CD4-positive, alpha-beta memory T cell (primary cell): ENCODE measurements at places on chromosomes 16 and 17. TPM values are rescaled to one million over a fixed set of nuclear protein-coding genes. Genes with fewer than 3 reads are reported as not detected.

HID1 gene
- 19.5 TPM for total RNA-seq

MPHOSPH6 gene
- 22.8 TPM for total RNA-seq

CLDN7 gene
- 0.39 TPM for total RNA-seq

HS3ST3B1 gene
- 38.8 TPM for total RNA-seq

CDH13 gene
- not detected for total RNA-seq

ADAD2 gene
- not detected for total RNA-seq

HOXB6 gene
- not detected for total RNA-seq

PNMT gene
- total RNA-seq, result 0.55 TPM

DNA sequence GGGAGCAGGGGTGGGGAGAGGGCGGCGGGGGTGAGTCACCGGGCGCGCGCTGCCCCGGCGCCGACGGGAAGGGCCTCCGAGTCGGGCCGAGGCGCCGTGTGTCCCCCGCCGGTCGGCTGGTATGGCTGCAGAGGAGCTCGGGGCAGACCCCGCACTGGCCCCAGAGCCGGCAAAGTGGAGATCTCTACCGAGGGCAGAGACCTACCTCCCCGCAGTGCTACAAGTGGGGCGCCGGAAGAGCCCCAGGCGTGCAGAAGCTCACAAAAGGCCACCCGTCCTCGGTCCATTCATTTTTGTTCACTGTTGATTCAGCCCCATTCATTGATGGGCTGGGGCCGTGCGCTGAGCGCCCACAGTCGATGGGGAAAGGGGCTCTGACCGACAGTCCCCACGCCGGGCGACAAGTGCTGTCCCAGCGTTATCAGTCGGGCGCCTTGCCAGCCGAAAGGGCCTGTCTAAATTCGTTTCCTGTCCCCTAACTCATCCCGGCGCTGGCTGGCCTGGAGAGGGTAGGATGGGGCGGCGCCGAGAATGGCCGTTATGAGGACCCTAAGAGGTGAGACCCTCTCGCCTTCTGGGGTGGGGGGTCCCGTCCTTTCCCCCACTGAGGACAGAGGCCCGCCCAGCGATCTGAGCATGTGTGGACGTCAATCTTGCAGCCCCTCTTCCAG lies 709 bp upstream of the ENO3 start:
- H3K4me1 ChIP-seq, result peaks cover 30% of the 10 kb centered on the region
- peak; percentile 35 for DNase-seq
- no peaks in the 10 kb centered on the region for H3K27me3 ChIP-seq
- no peak overlapping the region for H3K4me3 ChIP-seq

GRCh38 chr17:10439816-10440215 lies 18.1 kb upstream of the MYH8 start:
- H3K4me3 ChIP-seq, result no peak overlapping the region
- no peaks in the 10 kb centered on the region for H3K36me3 ChIP-seq
- no peak overlapping the region for H3K27ac ChIP-seq
- H3K27me3 ChIP-seq, result no peaks in the 10 kb centered on the region

- no peaks in the 10 kb centered on the region for H3K36me3 ChIP-seq
- no peaks in the 10 kb centered on the region for H3K27me3 ChIP-seq
- H3K4me3 ChIP-seq, result no peak overlapping the region
- no peak overlapping the region for H3K27ac ChIP-seq
Measured at GRCh38 chr17:34383216-34383615, 20.2 kb upstream of the CCL1 start.

GRCh38 chr17:35183332-35183731 lies 10.9 kb downstream of the SLC35G3 start:
- no peaks in the 10 kb centered on the region for H3K36me3 ChIP-seq
- H3K27ac ChIP-seq, result no peak overlapping the region
- H3K27me3 ChIP-seq, result no peaks in the 10 kb centered on the region

GRCh38 chr17:76922967-76923366 lies 54.8 kb downstream of the MGAT5B start:
- DNase-seq, result no peak
- H3K27ac ChIP-seq, result no peak overlapping the region
- H3K27me3 ChIP-seq, result no peaks in the 10 kb centered on the region
- no peaks in the 10 kb centered on the region for H3K36me3 ChIP-seq
- H3K4me3 ChIP-seq, result no peak overlapping the region
- H3K4me1 ChIP-seq, result no peaks in the 10 kb centered on the region

DNA sequence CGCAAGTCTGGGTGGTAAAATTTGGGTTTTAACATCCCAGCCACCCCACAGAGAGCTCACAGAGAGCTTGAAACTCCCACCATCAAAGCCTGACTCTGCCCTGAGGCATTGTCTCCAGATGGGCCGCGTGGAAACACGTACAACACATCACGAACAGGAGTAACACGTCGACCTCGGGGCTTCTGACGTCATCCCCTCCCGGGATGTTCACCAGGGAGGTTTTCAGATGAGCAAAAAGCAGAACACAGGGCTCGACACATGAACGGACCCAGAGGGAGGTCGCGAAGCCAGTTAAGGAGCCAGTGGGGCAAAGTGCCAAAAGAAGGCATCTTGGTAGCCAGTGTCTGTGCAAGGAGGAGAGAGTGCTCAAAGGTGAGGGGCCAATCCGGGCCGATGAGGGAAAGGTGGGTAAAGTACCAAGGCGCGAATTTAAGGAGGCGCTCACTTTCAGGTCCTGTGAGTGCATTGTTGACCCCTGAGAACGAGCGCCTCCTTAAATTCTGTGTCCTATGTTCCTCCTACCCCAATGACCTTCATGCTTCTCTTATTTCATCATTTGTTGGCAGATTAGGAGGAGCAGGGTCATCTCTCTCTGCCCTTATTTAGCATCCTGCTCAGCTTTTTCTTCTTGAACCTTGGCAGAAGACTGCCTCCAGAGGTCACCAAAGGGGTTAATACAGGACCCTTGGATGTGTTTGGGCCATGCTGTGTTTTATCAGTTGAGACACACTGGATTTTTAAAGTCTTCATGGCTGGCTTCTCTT lies 5.6 kb downstream of the RCVRN start:
- H3K27me3 ChIP-seq, result no peaks in the 10 kb centered on the region
- H3K36me3 ChIP-seq, result no peaks in the 10 kb centered on the region
- DNase-seq, result no peak
- H3K4me3 ChIP-seq, result no peak overlapping the region

DNA sequence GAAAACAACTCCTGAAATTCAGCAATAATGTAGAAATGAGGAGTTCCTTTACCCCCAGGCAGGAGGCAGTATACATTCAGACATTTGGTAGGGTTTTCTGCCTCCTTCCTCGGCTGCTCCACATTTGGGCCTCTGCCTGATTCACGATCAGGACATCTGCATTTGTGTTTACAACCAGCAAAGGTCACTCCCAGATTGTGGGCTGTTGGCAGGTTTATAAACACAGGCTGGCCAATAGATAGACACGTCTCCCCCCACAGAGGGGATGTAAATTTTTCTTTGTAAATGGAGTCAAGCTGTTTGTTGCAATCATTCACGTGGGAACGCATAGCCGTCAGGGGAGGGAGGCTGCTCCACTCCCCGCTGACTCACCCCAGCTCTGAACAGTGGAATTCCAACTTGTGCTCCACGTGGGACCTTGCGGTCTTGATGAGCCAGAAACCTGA lies 252.1 kb upstream of the N4BP1 start:
- no peaks in the 10 kb centered on the region for H3K27me3 ChIP-seq

- peaks cover 6% of the 10 kb centered on the region for H3K27me3 ChIP-seq
- H3K4me1 ChIP-seq, result peaks cover 12% of the 10 kb centered on the region
- H3K36me3 ChIP-seq, result no peaks in the 10 kb centered on the region
- no peak for DNase-seq
- no peak overlapping the region for H3K27ac ChIP-seq
Measured at GRCh38 chr16:2858245-2859025, 465 bp upstream of the PRSS22 start.

GRCh38 chr16:80804526-80805383 lies at the start of gene CDYL2:
TSS of gene CDYL2 (minus strand) at chr16:80804598. CDS start at chr16:80804173, 425 bp downstream.
- peak within 1 kb of the TSS; percentile 51 for H3K4me3 ChIP-seq
- no peaks in the 10 kb centered on the region for H3K36me3 ChIP-seq
- H3K4me1 ChIP-seq, result peaks cover 31% of the 10 kb centered on the region

DNA sequence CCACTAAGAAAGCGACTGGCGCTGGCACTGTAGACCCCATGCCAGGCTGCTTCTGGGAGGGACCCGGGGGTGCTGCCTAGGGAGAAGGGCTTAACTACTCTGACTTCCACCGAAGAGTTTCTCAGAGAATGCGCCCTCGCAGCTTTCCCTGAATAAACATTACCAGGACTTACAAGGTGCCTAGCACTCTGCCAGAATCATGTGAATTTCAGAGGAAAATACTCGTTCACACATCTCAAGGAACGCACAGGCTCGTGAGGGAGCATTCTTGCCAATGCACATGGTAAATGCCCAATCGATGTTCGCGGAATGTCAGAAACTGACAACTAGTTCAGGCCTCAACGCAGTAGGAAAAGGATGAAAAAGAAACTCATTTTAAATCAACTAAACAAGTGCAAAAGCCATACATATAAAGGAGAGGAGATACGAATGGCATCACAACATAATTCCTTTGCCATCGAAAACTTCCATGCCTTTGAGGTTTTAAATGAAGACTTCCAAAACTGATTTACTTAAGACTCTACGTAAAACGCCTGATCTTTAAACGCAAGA lies 999 bp downstream of the CMC2 start:
- H3K27me3 ChIP-seq, result no peaks in the 10 kb centered on the region
- H3K36me3 ChIP-seq, result no peaks in the 10 kb centered on the region
- H3K4me3 ChIP-seq, result peak overlapping the region; percentile 85

- no peaks in the 10 kb centered on the region for H3K27me3 ChIP-seq
- H3K4me1 ChIP-seq, result peaks cover 46% of the 10 kb centered on the region
- no peaks in the 10 kb centered on the region for H3K36me3 ChIP-seq
- H3K27ac ChIP-seq, result no peak overlapping the region
Measured at GRCh38 chr16:12084436-12084835, 107.9 kb downstream of the SNX29 start.

- no peaks in the 10 kb centered on the region for H3K36me3 ChIP-seq
- no peaks in the 10 kb centered on the region for H3K27me3 ChIP-seq
- H3K27ac ChIP-seq, result no peak overlapping the region
- H3K4me1 ChIP-seq, result no peaks in the 10 kb centered on the region
- H3K4me3 ChIP-seq, result no peak overlapping the region
Measured at GRCh38 chr16:888901-889570, 81.7 kb downstream of the LMF1 start.

- no peak for DNase-seq
- no peaks in the 10 kb centered on the region for H3K27me3 ChIP-seq
- no peaks in the 10 kb centered on the region for H3K4me1 ChIP-seq
- H3K36me3 ChIP-seq, result peaks cover 40% of the 10 kb centered on the region
- H3K4me3 ChIP-seq, result no peak overlapping the region
Measured at GRCh38 chr16:50224286-50224685, 42.1 kb upstream of the ADCY7 start.

- H3K27ac ChIP-seq, result peak overlapping the region; percentile 70
- H3K4me3 ChIP-seq, result peak overlapping the region; percentile 46
- peaks cover 24% of the 10 kb centered on the region for H3K36me3 ChIP-seq
- no peaks in the 10 kb centered on the region for H3K27me3 ChIP-seq
Measured at GRCh38 chr16:1678500-1679098, 520 bp downstream of the JPT2 start.

DNA sequence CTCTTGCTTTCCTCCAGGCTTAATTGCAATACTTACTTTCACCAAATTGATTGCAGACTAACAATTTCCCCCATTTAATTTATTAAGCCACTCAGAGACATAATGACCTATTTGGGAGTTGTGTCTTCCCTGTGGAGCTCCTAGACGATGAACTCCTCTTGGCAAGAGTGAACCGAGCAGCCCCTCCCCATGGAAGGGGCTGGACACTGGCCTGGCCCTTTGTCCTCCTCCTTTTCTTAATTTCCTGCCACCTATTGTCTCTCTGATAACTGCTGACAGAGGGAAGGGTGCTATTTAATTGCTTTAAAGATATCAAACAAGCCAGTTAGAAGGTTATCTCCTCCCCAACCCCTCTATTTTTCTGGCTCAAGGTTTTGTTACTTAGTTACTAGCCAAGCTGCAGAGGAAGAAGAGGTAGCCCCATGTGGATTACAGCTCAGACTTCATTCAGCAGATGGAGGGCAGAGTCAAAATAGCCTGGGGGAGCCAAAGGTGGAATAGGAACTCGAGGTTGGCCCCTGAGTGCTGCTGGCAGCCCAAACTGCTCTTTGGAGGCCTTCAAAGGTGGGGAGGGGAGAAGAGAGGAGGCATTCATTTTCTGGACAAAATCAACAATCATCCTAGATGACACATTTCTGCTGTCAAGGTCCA lies 3.7 kb upstream of the SSTR2 start:
- H3K36me3 ChIP-seq, result no peaks in the 10 kb centered on the region
- H3K4me3 ChIP-seq, result no peak overlapping the region
- no peak overlapping the region for H3K27ac ChIP-seq
- H3K4me1 ChIP-seq, result peaks cover 16% of the 10 kb centered on the region
- no peak for DNase-seq
- peaks cover 30% of the 10 kb centered on the region for H3K27me3 ChIP-seq

- H3K4me1 ChIP-seq, result no peaks in the 10 kb centered on the region
- H3K36me3 ChIP-seq, result no peaks in the 10 kb centered on the region
- no peaks in the 10 kb centered on the region for H3K27me3 ChIP-seq
Measured at GRCh38 chr16:65410801-65411200, 288.9 kb upstream of the CDH11 start.

DNA sequence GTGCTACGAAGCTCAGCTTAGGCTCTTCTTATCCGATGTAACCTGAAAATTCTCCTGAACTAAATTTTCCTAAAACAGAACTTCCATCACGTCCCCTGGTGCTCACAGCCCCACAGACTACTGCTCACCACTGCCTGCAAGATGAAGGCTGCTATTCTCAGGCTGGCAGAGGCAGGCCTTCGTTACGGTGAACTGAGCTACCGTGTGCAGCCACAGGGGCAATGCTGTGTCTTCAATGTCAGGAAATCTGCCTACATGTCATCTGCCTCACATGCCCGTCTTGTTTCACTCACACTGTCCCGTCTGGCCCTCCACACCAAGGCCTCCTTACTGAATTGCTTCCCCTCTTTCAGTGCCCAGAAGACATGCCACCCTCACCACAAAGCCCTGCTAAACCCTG lies 15.9 kb downstream of the EMC8 start:
- no peak overlapping the region for H3K27ac ChIP-seq
- no peaks in the 10 kb centered on the region for H3K4me1 ChIP-seq
- H3K36me3 ChIP-seq, result peaks cover 52% of the 10 kb centered on the region
- H3K4me3 ChIP-seq, result no peak overlapping the region
- no peak for DNase-seq

- H3K4me3 ChIP-seq, result no peak overlapping the region
- no peaks in the 10 kb centered on the region for H3K4me1 ChIP-seq
- H3K27ac ChIP-seq, result no peak overlapping the region
- DNase-seq, result no peak
- no peaks in the 10 kb centered on the region for H3K36me3 ChIP-seq
Measured at GRCh38 chr17:79045001-79045729, 21.2 kb downstream of the C1QTNF1 start.
